Stimulated activated CD4-positive, alpha-beta T cell treated with anti-CD3 and anti-CD28 coated beads, Interleukin-1b, Interleukin-23, amount 100 ng/mL, for 1 hour (primary cell): ENCODE measurements at places on chromosomes 5 and 9.

- no peak for DNase-seq
Measured at GRCh38 chr9:18926513-18926912, 106.5 kb downstream of the SAXO1 start.

DNA sequence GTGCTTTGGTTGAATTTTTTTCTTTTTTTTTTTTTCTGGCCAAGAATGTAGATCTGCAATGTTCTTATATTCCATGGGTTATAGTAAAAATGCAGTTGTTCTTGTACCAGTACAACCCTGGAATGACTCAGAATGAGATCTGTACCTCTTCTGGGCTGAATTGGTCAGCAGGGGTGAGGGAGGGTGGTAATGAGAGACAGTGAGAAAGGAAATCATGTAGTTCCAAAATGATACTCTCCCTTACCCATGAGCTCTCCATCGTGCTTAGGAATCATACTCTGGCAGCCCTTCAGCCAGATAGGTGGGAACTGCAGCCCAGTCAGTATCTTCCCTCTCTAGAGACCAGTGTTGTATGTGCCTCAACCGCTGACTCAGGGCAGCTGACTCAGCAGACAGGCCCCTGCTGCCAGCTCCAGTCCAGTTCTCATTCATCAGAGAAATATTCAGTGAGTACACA, 2.1 kb upstream of the GLIS3 start:
- no peak for DNase-seq

DNA sequence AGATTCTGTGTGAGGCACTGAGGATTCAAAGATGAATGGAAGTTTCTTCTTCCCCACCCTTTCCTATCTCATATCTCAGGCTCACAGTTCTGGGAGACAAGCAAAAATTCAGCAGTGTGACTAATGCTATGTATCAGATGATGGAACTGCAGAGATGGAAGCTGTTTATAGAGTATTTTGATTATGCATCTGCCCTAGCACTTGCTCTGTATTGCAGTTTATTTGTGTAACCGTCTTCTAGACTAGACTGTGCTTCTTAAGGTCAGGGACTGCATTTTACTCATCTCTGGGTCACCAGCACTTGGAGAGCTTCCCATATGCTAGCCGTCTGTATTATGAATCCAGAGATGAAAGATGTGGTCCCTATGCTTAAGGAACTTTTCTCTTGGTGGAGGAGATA, 12.6 kb downstream of the CAVIN4 start:
- DNase-seq = no peak

GRCh38 chr5:34587355-34588241, 68.5 kb upstream of the RAI14 start:
- DNase-seq = no peak

DNA sequence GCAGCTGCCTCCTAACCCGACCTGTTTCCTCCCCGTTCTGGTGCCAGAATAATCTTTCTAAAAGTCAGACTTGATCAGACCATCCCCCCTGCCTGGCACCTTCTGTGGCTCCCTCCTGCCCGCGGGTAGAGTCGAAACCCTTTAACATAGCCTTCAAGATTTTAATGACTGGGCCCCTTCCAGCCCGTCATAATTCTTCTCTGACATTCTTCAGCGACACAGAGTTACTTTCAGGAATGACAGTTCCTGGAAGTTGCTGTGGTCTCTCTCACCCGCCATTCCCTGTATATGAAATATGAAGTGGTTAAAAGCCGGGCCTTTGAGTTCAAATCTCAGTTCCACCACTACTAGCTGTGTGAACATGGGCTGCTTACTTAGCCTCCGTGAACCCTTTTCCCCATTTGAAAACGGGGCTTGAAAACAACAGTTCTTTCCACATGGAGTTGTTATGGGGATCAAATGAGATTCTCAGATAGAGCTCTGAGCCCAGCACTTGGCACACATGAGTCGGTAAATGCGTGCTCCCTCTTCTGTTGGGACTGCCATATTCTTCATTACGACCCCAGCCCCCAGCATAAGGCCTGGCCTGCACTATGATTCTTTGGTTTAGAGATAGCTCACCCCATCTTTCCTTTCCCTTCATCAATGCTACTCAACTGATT, 737 bp downstream of the NANS start:
- no peak for DNase-seq

DNA sequence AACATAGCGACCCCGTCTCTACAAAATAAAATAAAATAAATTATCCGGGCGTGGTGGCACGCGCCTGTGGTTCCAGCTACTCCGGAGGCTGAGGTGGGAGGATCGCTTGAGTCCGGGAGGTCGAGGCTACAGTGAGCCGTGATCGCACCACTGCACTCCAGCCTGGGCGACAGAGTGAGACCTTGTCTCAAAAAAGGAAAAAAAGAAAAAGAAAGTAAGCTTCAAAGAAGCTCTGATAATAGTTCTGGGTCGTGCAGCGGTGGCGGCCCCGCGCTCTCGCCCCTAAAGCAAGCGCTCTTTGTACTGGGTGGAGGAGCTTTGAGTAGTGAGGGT, 6.8 kb downstream of the TLX3 start:
- DNase-seq = no peak

DNA sequence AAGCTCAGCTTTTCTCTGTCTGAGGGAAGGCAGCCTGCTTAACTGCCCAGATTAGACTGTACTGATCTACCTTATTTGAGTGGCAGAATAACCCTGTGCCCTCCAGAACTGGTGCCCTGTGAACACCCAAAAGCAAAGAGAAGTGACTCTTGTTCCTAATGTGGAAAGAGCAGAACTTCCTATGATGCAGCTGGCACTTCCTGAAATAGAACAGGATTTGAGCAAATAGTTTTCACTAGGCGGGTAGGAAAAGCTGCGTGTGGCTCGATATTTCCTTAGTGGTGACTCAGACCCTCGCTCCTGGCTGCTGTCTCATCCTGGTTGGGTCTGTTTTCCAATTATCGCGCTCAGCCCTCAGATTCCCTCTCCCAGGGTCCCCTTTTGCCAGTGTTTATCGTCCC, 89.9 kb downstream of the SH3TC2 start:
- DNase-seq = no peak

GRCh38 chr9:20087481-20087880, 298.6 kb upstream of the SLC24A2 start:
- DNase-seq = no peak

GRCh38 chr9:14366076-14366475, 52.1 kb upstream of the NFIB start:
- no peak for DNase-seq

- no peak for DNase-seq
Measured at GRCh38 chr9:131733541-131734061, 6.3 kb downstream of the RAPGEF1 start.

DNA sequence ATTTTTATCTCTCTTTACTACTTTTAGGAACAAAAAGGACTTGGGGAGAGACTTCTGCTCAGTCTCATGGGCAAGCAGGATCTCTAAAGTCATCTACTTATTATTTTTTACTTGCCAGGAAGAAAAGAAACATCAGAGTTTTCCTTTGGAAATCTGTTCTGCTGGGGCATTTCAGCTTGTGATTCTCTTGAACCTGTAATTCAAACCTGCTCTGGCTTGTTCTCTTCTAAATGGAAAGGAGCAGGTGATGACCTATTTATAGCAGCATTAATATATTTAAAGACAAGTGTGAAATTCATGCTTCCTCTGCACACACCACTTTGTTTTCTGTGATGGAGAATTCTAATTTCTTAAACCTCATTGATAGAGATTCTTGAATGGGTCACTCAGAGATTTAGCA, 2.0 kb downstream of the ADCY2 start:
- DNase-seq = no peak

GRCh38 chr5:9348401-9348996, 197.4 kb downstream of the SEMA5A start:
- DNase-seq = no peak
